ENCODE measurements at places on chromosomes 16 and 17.

DNA sequence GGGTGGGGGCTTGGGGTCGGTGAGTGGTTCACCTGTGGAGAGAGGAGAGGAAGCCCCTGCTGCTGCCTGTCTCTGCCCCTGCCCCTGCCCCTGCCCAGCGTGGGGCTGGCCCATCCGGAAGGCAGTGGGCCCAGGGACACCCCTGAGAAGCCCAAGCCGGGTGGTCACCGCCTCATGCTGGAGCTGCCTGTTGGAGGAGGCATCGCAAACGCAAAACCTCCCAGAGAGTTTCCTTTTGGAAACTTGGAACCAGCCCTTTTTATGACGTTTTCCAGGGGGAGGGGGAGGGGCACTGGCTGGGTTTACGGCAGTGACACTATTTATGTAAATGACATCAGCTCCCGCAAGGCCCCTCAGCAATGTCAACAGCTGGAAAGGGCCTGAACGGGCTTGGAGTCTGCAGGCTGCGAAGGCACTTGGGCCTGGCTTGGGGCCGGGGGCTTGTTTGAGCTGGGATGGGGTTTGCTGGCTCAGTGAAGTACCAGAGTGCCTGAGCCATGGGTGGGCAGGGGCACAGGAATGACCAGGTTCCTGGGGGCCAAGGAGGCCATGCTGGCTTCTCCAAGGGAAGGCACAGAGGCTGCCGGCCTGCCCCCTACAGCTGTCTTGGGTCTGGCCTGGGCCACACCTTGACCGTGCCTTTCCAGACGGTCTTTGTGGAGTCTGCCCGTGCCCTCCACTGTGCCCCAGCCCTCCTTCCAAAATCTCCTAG lies 219.5 kb downstream of the NTN1 start:
- peak; percentile 34 for DNase-seq

DNA sequence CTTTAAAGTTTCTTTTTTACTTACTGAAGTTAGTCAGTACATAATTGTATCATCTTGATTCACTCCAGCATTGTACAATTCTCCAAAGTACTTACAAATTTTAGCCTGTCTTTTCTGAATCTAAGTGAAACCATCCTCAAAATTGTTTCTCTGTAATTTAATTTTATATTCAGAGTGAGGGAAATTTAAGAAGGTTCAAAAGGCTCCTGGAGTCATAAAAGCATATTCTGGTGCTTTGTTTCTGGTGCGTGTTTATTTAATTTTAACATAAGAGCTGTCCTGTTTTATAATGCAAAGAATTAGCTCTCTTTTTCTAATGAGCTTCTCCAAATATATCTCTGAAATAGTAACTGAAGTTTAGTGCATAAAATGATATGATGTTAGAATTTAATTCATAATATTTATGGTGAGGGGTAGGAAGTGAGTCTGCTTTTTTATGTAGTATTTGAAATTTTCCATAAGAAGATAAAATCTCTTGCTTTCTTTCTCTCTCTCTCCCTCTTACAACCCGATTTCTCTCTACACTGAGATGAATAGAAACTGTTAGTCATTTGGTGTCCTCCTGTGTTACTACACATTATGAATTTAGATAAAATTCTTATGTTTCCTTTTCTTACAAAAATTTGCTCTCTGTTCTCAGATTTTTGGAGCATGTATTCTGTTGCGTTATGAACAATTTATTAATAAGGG lies 339.8 kb downstream of the BCAS3 start:
- DNase-seq: no peak

GRCh38 chr17:58043221-58044181 lies 36.5 kb upstream of the SRSF1 start:
- no peak for DNase-seq

- DNase-seq: no peak
Observed at GRCh38 chr16:6827931-6828330, 504.7 kb upstream of the RBFOX1 start.

DNA sequence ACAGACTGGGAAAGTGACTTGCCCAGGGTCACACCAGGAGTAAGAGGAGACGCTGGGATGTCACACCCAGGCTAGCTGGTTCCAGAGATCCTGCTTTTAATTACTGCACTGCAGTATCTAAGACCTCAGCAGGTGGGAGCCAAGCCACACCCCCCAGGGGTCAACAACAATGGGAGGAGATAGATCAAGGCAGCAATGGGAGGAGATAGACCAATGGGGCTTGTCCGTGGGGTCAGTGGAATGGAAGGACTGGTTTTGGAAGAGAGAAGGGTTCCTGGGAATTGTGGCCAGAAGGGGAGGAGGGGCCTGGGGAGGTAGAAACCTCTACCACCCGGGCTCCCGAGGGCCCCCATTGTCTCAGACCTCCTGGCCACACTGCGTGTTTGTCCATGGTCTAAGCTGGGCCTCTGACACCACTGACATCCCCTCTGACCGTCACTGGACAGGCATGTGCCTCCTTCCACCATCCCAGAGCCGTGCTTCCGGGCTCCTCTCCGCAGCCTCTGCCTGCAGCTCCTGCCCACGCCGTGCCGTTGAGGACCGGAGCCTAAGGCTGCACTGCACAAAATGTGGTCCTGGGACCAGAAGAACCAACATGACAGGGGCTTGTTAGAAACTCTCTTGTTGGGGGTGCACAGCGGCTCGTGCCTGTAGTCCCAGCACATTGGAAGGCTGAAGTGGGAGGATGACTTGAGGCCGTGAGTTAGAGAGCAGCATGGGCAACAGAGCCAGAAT lies 69.8 kb upstream of the RPH3AL start:
- DNase-seq: no peak

DNA sequence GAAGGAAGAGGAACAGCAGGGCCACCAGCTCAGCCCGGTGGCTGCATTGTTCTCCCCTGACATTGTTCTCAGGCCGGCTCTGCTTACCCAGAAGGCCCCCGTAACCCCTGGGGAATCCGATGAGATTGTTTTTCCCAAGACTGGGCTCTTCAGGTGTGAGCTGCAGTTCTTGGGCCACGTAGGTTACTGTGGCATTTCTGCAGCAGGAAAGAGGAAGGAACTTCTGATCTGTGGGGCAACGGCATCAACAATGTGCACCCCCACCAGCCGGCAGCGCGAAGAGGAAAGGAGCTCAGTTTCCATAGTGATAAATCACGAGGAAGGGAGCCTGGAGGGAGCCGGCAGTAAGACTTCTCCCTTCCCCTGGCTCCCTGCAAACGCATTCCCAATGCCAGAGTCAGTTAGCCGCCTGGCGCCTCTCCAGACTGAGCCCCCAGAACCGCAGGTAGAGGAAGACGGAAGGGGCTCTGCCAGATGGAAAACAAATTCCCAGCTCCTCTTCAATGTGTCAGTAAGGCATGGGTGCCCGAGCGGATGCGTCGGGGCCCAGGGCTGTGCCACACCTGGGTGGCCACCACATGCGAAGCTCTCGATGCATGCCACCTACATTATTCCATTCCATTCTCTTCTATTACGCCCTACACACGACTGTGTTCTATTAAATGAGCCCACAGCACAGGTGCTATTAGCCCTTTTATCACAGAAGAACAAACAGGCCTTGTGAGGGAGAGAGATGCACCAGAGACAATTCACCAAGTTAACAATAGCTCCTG lies 21.5 kb upstream of the PECAM1 start:
- DNase-seq: no peak

DNA sequence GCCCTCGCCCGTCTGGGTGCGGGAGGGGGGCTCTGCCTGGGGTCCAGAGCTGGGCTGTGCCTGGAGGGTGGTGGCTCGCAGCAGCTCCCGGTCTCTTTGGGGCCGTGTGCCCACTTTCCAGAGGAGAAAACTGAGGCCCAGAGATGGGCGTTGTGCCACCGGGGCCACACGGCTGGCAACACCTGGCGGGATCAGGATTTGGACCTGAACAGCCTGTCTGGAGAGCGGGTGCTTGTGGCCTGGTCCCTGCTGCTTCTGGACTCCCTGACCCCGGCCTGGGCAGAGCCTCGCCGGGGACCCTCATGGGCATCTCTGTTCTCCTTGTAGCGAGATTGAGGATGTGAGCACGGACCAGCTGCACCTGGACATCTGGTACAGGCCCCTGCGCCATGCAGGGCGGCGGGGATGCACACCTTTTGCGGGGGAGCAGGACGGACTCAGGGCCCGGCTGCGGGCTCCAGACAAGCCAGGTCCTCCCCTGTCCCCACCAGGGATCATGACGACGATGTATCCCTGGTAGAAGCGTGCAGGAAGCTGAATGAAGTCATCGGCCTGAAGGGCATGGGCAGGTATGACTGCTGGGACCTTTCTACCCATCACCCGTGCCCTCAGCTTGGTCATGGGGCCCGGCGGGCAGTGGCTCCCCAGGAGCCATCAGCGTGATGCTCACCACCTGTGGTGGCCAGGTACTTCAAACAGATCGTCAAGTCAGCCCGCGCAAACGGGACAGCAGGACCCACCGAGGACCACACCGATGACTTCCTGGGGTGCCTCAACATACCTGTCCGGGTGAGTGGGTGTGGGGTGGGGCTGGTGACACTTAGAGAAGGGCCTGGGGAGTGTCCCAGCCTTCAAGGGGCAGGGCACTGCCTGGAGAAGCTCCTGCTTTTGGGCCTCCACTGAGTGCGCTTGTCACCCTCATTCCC lies 8.3 kb downstream of the BAIAP3 start:
- DNase-seq: no peak

GRCh38 chr16:2226245-2226793 lies 2.9 kb downstream of the E4F1 start:
- DNase-seq: no peak

DNA sequence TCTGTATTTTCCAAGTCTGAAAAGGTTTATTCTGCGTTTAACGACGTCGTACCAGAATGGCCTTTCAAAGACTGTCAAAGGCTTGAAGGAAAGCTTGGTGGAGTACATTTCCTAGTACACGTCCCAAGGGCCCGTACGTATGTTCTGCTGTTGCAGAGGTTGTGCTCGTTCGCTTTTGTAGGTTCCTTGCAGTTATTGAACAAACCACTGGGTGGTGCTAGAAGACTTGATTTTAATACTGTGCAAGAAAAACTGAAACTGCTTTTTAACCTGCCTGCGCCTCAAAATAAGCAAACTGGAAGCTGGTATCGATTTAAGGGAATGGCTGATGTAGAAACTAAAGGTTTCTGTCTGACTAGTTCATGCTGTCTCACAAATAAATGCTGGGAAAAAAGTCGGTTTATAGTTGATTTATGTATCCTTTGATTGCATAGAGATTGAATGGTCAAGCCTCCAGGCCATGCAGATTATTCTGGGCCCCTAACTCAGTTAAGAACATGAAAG lies 54.6 kb downstream of the USP10 start:
- peak; percentile 90 for DNase-seq

DNA sequence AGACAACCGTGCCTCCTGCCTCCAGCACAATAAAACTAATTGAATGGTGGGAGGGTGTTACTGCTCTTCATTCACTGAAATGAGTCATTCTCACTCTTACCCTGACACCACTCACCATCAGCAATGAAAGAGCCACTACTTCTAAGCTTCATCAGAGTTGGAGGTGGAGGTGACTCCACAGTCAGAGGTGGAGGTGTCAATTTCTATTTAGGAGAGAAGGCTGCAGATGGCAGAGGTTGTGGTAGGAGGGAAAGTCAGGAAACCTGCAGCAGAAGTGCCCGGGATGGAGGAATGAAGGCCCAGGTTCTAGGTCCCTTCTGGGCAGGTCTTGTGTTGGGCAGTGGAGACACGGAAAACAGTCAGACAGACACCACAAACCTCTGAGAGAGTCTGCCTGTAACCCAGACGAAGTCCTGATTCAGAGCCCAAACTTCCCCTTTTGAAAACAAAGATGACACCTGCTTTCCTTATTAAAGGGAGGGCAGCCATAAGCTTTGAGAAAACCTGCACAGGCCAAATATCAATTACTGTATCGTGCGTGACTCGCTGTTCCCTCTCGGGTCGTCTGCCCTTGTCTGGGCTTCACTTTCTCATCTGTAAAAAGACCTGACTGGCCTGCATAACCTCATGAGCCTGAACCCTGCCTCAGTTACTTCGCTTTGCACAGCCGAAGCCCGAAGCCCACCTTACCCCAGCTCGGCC lies 668 bp downstream of the ATPAF2 start:
- no peak for DNase-seq

DNA sequence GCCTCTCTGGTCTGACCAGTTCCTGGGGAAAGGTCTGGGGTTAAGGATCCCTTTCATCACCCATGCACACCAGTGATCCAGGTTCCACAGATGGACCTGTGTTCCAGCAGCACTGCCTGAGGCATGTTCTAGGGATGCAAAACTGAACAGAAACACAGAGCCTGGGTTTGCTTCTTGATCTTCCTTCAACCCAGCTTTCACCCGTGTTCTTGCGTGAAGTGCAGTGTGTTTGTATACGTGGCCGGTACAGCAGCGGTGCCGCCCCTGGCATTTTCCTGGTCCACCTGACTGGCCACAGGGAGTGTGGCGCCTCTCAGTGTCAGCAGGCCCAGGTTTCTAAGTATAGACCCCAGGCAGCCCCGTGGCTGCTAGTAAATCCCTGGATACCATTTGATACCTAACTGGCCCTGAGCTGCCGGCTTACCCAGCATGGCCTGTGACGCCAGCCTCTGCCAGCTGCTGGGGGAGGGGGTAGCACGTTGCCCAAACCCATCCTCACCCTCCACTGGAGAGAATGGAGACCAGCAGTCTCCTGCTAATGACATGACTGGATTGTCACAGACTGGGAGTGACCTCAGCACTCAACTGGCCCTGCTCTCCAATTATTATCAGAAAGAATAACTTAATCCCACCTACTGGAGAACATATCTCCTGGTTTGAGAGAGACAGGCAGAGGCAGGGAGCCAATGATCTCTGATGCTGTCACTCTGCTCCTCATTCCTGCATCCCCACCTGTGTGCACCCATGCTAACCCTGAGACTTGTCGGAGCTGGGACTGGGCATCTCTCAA lies 59.2 kb upstream of the LGALS9 start:
- DNase-seq: no peak

DNA sequence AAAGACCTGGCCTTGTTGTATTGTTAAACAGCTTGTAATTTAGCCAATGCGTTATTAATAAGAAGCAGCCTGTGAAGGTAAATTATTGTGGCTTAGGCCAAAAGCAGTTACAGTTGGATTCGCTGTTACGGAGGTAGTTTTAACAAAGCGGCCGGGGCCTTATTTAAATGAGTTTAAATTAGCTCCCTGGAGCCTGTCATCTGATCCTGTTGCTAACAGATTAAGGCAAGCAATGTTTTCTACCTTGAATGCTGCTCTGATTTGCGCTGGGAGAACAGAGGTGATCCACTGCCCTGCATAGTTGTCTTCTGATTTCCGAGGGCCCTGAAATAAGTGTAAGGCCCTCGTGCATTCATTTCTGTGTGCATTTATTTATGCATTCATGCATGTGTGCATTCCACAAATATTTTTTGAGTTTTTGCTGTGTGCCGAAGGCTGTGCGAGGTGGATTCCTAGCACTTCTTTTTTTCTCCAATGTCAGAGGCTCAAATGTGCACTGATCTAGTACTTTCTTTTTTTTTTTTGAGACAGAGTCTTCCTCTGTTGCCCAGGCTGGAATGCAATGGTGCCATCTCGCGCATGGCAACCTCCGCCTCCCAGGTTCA lies 10.9 kb downstream of the SEC14L5 start:
- DNase-seq: no peak
